ENCODE measurements at places on chromosomes 6 and 20.

GRCh38 chr20:6811262-6812035 is 44.0 kb downstream of the BMP2 start:
- no peak for DNase-seq

DNA sequence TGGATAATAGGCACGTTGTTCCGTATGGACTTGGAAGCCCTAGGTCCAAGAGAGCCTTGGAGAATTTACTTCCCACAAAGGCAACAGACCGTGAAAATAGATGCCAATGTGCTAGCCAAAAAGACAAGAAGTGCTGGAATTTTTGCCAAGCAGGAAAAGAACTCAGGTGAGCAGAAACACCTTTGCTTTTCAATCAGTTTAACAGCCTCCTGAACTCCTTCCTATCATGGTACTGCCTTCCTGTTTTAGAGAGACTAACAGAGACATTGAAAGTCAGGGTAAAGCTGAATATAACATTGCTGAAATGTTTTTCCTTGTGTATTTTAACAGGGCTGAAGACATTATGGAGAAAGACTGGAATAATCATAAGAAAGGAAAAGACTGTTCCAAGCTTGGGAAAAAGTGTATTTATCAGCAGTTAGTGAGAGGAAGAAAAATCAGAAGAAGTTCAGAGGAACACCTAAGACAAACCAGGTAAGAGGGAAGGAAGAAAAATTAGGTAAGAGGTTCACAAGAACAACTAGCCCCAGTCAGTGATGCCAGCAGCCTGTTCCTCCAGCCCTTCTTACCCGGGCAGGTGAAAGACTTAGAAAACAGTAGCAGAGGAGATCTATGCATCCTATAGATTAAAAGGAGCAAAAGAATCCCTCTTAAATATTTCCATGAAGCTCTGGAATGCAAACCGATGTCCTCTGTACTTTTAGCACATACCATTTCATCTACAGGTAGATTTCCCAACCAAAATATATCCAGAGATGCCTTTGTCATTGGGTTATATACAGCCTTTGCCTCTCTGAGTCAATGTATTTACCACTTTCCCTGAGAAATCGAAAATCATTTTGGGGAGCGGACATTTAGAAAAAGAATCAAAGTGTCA is 4.0 kb downstream of the EDN1 start:
- no peak for DNase-seq

- DNase-seq = no peak
Observed at GRCh38 chr6:167034056-167034455, 34.9 kb downstream of the CEP43 start.

- DNase-seq = no peak
Observed at GRCh38 chr6:4394786-4395185, 259.4 kb upstream of the ECI2 start.

GRCh38 chr6:63487103-63487813 is 85.0 kb upstream of the LOC128125822 start:
- DNase-seq = no peak

GRCh38 chr6:40932366-40932765 is 106.7 kb downstream of the UNC5CL start:
- DNase-seq = no peak

DNA sequence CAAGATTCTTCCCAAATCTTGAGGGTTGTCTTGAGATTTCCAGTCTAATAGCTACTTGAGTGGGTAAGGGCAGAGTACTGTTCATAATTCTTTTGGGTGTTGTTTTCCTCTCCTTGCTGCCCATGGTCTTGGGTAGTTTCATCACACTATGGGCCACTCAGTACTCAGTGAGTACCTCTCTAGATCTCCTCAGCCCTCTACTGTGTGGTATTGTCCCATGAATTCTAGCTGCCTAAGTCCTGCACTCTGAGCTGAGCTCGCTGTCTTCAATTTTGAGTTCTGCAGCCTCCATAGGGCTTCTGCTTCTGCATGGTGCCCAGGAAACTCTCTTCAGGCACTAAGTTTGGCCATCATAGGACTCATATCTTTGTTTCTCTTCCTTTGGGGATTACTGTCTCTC is 42.3 kb downstream of the ASXL1 start:
- no peak for DNase-seq

- DNase-seq = no peak
Observed at GRCh38 chr20:6339176-6339575, 216.3 kb upstream of the FERMT1 start.

- no peak for DNase-seq
Observed at GRCh38 chr6:39956936-39957335, 22.7 kb upstream of the MOCS1 start.

DNA sequence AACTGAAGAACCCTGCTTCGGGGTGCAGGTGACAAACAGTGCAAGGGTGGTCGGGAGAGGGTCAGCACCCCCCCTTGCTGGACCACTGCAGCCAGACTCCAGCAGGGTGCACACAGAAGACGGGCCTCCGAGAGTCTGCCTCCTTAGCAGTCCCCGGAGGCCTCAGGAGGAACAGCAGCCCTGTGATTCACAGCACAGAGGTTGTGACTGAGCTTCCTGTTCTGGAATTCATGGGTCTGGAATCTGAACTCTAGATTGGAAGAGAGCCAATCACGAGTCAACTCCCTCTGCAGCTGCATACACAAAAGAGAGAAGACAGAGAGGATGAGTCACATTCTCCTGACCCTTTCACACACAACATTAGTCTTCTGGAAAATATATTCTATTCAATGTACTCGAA is 249.0 kb upstream of the OPRM1 start:
- DNase-seq = no peak

- peak; percentile 19 for DNase-seq
Observed at GRCh38 chr6:3209114-3210023, 18.1 kb downstream of the TUBB2B start.

DNA sequence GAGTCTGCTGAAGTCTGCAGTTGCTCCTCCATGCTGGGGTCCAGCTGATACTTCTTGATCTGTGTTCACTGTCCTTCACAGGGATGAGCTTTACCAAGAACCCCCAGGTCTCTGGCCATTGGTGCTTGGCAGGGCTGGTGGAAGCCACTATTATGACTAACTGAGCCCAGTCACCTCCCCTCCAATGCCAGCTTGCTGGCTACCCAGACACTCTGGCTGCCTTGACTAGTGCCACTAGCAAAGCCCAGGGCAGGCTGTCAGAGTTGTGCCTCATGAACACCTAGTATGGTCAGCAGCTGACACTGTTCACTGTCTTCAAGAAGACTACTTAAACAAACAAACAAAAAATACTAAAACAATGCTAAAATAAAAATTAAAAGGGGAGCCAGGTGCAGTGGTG is 8.8 kb downstream of the ASIP start:
- no peak for DNase-seq

DNA sequence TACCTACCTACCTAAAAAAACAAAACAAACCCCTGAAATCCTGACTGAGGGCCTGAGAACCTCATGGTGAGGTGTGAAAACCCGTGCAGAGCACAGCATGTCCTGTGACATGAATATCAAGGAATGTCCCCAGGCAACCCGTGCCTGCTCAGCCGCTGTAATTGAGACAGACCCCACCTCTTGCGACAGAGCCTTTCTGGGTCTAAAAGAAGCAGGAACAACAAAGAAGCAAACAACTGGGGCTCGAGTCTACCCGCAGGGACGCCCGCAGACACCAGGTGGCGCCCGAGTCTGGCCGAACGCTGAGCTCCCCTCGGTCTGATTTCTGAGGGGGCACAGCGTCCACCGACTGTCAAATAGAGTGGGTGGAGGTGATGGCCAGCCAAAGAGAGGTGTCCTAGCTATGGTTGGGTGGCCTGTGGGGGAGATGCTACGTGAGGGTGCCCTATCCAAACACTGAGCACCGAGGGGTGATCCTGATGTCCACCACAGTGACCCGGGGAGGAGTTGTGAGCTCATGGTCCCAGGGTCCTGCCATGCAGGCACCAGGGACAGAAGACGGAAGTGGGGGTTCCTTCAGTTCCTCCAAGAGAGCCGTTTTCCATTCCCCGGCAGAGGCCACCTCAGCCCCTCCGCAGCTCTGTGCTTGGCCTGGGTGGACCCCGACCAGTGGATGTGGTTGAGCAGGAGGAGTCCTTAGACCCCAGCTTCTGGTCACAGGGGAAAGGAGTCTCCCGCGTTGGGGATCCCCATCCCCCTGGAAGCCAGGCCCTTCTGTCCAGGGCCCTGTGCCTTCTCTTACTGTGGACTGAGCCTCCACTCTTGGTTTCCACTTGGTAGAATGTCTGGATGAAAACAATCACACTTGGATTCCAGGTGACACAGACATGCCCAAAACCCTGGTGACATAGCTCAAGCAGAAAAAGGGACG is 268.2 kb downstream of the CDC5L start:
- DNase-seq = peak; percentile 49

- no peak for DNase-seq
Observed at GRCh38 chr6:315921-316752, 23.9 kb downstream of the DUSP22 start.

GRCh38 chr6:7137335-7138045 is 29.7 kb downstream of the RREB1 start:
- DNase-seq = peak; percentile 27

DNA sequence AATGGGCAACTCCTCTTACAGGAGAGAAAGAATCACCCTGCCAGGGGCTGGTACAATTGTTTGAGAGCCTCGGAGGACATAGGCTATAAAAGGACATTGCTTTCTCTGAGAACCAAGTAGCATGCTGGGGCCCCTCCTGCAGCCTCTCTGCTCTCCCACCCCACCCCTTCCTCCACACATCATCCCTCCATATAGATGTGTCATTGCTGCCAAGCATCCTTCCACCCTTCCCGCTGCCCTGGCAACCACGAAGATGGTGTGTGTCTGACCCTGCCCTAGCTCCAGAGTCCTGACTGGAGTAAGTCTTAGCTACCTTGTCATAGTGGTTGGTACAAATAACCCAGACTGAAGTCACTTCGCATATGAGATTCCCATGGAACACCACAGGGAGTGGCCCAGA is 129.7 kb downstream of the SNX5 start:
- no peak for DNase-seq

DNA sequence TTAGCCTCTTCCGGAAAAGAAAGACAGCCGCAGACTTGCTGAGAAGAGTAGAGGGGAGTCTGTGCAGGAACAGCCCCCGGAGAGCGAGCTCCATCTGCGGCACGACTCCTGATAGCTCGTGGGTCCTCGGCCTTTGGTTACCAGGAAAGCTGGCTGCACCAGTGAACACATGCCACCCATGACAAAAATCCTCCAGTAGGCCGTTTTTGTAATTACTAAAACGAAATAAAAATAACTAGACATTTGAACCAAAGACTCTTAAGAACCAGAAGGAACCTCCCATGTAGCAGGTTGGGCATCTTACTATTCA is 42.2 kb downstream of the RAMACL start:
- DNase-seq = no peak

DNA sequence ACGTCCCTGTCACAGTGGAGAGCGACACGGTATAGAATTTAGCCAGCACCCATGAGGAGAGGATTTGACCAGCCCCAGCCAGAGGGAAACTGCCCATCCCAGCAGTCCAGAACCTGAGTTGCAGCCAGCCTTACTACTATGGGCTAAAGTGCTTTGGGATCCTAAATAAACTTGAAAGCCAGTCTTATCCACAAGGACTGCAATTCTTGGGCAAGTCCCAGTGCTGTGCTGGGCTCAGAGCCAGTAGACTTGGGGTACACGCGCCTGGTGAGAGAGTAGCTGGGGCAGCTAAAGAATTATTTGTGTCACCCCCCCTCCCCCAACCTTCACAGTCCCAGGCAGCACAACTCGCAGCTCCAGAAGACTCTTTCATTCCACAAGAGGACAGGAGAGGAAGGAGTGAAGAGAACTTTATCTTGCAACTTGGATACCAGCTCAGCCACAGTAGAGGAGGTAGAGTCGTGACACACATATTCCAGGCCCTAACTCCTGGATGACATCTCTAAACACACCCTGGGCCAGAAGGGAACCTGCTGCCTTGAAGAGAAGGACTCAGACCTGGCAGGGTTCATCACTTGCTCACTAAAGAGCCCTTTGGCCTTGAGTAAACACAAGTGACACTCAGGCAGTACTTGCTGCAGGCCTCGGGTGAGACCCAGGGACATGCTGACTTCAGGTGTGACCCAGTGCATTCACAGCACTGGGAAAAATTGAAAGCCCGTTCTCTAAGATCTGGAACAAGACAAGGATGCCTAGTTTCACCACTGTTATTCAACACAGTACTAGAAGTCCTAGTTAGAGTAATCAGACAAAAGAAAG is 100.3 kb downstream of the REV3L start:
- DNase-seq = no peak

GRCh38 chr6:159041181-159041580 is 3.6 kb downstream of the TAGAP start:
- no peak for DNase-seq

DNA sequence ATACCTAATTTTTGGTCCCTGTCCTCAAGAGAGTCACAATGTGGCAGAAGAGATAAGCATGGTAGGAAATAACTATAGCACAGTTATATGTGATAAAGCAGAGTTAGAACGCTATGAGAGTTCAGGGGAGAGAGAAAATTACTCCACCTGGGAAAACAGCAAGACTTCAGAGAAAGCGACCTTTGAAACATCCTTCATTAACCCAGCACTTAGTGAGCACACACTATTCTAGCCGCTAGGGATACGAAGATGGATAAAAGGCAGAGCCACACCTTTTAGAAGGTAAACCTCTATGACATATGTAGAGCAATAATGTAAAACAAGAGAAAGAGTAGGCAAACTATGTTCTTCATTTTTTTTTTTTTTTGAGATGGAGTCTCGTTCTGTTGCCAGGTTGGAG is 264.3 kb downstream of the PTPRK start:
- DNase-seq = no peak

- DNase-seq = peak; percentile 69
Observed at GRCh38 chr20:653110-653589, at the start of gene SRXN1. TSS of gene SRXN1 (minus strand) at chr20:653200. CDS start at chr20:653185, 15 bp downstream.

GRCh38 chr6:108945681-108946159 is 97.5 kb downstream of the ARMC2 start:
- no peak for DNase-seq

DNA sequence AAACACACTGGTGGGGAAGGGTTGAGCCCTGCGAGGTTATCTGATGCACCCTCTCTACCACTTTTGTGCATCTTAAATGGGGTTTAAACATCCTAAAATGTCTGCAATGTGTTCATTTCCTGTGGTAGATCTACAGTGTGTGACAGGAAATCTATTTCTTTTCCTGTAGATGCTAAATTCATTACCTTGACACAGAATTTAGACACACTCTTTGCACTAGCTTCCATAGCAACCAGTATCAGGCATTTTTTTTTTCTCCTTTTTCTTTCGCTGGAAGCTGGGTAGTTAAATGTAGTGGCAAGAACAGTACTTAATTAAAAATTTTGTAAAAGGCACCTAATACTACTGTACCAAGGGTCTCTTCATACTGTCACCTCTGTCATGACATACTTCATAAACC is 141.1 kb downstream of the RFPL4B start:
- DNase-seq = no peak

GRCh38 chr20:46731770-46732169 is 22.3 kb downstream of the SLC2A10 start:
- no peak for DNase-seq

DNA sequence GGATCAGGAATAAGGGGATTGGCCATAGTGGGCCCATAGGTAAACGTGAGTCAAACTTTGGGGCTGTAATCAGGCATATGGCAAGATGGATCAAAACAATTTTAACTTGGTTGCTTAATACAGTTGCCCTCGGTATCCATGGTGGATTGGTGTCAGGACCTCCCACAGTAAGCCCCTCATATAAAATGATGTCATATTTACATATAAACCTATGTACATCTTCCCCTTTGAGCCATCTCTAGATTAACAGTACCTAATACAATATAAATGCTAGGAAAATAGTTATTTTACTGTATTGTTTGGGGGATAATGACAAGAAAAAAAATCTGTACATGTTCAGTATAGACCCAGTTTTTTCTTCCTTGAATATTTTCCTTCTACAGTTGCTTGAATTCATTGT is 7.4 kb upstream of the ACAT2 start:
- no peak for DNase-seq

GRCh38 chr6:155080881-155081845 is 86.0 kb downstream of the TIAM2 start:
- no peak for DNase-seq

- DNase-seq = no peak
Observed at GRCh38 chr20:11849976-11850670, 67.6 kb upstream of the BTBD3 start.

Measured in activated CD4-positive, CD25-positive, alpha-beta regulatory T cell treated with anti-CD3 and anti-CD28 coated beads, Interleukin-2, amount 50 U/mL, for 16 hours (primary cell).